CD4-positive, CD25-positive, alpha-beta regulatory T cell (primary cell): ENCODE measurements at places on chromosomes 2 and 18. TPM values are rescaled to one million over a fixed set of nuclear protein-coding genes. Genes with fewer than 3 reads are reported as not detected.

Gene SP140
- polyA plus RNA-seq: 22.4 TPM

DNA sequence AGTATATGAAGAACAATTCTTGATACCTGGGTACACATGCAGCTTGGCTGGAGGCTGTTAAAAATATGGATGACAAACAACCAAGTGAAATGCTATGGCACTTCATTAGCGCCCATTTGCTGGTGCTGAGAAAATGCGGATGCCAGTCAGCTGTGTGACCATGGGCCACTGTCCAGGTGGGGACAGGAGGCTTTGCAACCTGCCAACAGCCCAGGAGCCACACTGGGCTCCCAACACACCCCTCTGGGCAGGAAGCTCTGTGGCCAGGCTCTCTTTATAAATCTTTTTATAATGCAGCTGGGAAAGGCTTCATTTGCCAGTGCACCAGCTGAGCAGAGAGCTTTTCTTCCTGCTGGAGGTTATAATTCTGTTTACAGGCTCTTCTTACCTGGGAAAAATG, 19.9 kb downstream of the RNF144A start:
- no peak overlapping the region for H3K4me3 ChIP-seq
- H3K27ac ChIP-seq: no peak overlapping the region
- no peaks in the 10 kb centered on the region for H3K27me3 ChIP-seq
- peaks cover 10% of the 10 kb centered on the region for H3K4me1 ChIP-seq

DNA sequence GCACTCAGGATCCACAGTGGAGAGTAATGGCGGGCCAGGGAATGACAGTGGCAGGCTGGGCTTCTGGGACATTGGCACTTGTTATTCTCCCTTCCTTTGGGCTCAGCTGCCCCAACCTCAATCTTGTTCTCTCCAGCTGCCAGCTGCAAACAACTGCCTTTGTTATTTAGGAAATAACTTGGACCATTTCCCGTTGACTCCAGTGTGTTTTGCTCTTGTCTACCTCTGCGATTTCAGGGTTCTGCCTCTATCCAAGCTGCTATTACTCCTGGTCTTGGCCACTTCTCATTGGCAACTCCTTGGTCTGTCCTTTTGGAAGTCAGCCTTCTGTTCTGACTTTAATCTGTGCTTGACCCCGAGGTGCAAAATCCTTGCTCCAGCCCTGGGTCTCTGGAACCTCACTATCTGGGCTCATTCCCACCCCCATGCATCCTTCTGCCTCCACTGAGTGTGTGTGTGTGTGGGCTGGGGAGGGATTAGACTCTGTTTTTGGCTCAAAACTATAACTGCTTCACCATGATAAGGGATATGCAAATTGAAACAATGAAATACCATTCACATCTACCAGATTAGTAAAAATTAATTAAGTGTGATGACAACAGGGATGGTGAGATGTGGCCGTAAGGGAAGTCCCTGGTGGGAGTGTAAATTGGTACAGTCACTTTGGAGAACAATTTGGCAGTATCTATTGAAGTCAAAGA, 134.1 kb upstream of the CXCR4 start:
- no peak overlapping the region for H3K27ac ChIP-seq
- no peaks in the 10 kb centered on the region for H3K36me3 ChIP-seq
- no peaks in the 10 kb centered on the region for H3K4me1 ChIP-seq
- H3K4me3 ChIP-seq: no peak overlapping the region
- no peak for DNase-seq
- no peaks in the 10 kb centered on the region for H3K27me3 ChIP-seq

- no peaks in the 10 kb centered on the region for H3K36me3 ChIP-seq
- H3K4me3 ChIP-seq: no peak overlapping the region
- H3K4me1 ChIP-seq: no peaks in the 10 kb centered on the region
- H3K27ac ChIP-seq: no peak overlapping the region
- DNase-seq: no peak
Observed at GRCh38 chr2:53509831-53510388, 257.7 kb upstream of the CHAC2 start.

Gene BOLL
- polyA plus RNA-seq: 0.06 TPM

- no peak overlapping the region for H3K4me3 ChIP-seq
- H3K4me1 ChIP-seq: no peaks in the 10 kb centered on the region
- H3K36me3 ChIP-seq: no peaks in the 10 kb centered on the region
- no peak for DNase-seq
- H3K27ac ChIP-seq: no peak overlapping the region
Observed at GRCh38 chr2:44459739-44460138, 98.0 kb downstream of the CAMKMT start.

- H3K4me1 ChIP-seq: no peaks in the 10 kb centered on the region
- no peaks in the 10 kb centered on the region for H3K27me3 ChIP-seq
- no peak overlapping the region for H3K4me3 ChIP-seq
Observed at GRCh38 chr2:19507137-19507536, 148.7 kb upstream of the OSR1 start.

DNA sequence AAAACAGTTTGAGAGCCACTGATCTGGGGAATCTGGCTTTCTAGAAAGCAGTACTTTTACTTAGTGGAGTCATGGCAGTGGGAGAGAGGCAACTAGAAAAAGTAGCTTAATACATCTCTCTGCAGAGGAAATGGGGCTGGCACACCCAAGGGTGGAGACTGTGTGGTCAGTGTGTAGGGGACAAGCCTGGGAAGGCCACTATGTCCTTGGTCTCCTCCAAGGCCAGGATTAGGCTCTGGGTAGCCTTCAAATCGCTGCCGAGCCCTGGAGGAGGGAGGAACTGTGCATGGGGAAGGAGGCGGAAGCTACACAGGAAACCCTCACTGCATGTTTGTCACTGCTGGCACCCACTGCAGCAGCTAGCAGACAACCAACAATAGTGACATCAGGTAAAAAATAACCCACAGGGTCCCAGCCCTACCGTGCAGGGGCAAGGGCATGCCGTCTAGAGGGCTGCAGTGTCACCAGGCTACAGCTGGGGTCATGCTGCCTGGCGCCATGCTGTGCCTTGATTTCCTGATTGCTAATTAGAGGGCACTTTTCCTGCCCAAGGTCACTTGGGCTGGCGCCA, 34.8 kb downstream of the LBH start:
- H3K27me3 ChIP-seq: no peaks in the 10 kb centered on the region
- peaks cover 46% of the 10 kb centered on the region for H3K4me1 ChIP-seq
- peak overlapping the region; percentile 58 for H3K4me3 ChIP-seq
- peak; percentile 86 for DNase-seq

- H3K27me3 ChIP-seq: peaks cover 2% of the 10 kb centered on the region
- no peak for DNase-seq
- H3K36me3 ChIP-seq: no peaks in the 10 kb centered on the region
Observed at GRCh38 chr2:24473626-24474025, 17.4 kb upstream of the NCOA1 start.

Gene SLC8A1
- polyA plus RNA-seq: not detected

DNA sequence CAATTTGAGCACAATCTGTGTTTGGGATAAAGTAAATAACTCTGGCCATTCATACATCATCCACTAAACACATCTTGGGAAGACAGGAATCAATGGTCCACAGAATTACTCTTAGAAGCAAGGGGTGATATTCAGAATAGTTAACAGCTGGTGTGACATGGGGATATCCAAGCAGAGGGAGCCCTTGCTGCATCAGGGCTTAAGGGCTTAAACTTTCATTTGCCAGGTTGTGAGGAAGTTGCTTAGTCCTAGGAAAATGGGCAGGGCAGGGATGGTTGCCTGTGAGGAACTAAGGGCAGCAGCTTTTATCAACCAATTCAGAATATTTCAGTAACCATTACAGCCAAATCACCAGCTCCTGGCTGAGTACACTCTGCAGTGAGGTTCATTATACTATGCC, 2.0 kb upstream of the ITGA6 start:
- DNase-seq: no peak
- peaks cover 1% of the 10 kb centered on the region for H3K27me3 ChIP-seq
- H3K4me3 ChIP-seq: no peak overlapping the region

DNA sequence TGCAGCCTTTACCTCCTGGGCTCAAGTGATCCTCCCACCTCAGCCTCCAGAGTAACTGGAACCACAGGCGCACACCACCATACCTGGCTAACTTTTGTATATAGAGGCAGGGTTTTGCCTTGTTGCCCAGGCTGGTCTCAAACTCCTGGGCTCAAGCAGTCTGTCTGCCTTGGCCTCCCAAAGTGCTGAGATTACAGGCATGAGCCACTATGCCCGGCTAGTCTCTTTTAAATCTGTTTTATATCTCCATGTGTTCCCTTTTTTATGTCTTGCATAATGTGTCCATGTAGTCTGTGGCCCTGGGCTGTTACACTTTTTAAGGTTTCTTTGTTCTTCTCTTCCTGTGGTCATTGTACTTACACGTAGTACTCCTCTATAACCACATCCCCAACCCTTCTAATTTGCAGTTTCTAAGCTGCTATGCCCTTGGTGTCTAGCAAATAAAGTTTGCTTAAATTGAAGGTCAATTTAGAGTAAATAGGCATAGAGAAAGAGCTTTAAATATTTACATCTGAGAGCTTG, 168.2 kb downstream of the MCFD2 start:
- peak; percentile 26 for DNase-seq
- no peaks in the 10 kb centered on the region for H3K36me3 ChIP-seq
- H3K4me3 ChIP-seq: no peak overlapping the region
- H3K27ac ChIP-seq: no peak overlapping the region

DNA sequence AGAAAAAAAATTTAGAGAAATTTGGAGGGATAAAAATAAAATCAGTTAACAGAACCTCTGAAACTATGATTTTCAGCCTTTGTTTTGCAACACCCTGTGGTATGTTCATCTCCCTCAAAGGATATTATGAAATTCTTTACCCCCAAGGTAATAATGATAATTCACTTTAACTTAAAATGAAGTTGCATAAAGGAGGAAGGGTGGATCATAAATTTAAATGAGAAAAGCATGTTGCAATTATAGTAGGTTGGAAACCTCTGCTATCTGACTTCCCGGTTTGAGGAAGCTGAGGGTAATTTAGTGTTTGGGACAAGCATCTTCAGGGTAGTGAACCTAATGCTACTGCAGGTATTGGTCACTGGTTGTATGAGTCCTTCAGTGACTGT, 102.9 kb downstream of the BABAM2 start:
- H3K27me3 ChIP-seq: no peaks in the 10 kb centered on the region
- no peak for DNase-seq
- H3K27ac ChIP-seq: no peak overlapping the region
- H3K36me3 ChIP-seq: peaks cover 7% of the 10 kb centered on the region
- peaks cover 19% of the 10 kb centered on the region for H3K4me1 ChIP-seq

DNA sequence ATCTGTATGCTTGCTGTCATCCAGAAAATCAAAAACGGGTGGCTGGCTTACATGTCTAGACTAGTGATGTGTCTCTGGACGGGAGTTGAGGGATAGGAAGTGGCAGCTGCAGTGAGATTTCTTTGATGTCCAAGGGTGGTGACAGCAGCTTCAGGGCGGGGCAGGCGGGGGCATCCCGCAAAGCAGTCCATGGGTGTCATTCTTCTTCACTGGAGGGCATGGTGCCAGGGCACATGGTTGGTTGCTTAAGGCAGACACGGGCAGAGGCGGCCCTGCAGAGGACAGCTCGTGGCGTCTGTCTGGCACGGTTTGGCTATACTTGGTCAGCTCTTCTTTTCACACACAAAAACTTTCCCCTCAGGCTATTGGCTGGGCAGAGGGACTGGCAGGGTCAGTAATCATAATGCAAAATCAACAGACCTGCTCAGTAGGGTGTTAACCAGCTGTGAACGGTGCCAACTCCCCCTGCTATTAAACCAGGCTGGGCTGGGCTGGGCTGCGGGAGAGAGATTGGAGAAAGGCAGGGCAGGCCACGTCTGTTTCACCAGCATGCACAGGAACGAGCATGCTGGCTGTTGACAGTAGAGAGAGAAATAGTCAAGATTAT, 63.7 kb downstream of the COL4A3 start:
- H3K4me3 ChIP-seq: no peak overlapping the region
- H3K36me3 ChIP-seq: no peaks in the 10 kb centered on the region
- H3K27me3 ChIP-seq: no peaks in the 10 kb centered on the region
- DNase-seq: no peak
- H3K27ac ChIP-seq: no peak overlapping the region

Gene LRRTM4
- polyA plus RNA-seq: not detected

- no peaks in the 10 kb centered on the region for H3K36me3 ChIP-seq
- H3K4me3 ChIP-seq: no peak overlapping the region
- no peaks in the 10 kb centered on the region for H3K4me1 ChIP-seq
- DNase-seq: no peak
- H3K27me3 ChIP-seq: peaks cover 1% of the 10 kb centered on the region
- H3K27ac ChIP-seq: no peak overlapping the region
Observed at GRCh38 chr2:174970092-174970491, 35.1 kb downstream of the CHN1 start.

Gene GREB1L
- polyA plus RNA-seq: not detected

DNA sequence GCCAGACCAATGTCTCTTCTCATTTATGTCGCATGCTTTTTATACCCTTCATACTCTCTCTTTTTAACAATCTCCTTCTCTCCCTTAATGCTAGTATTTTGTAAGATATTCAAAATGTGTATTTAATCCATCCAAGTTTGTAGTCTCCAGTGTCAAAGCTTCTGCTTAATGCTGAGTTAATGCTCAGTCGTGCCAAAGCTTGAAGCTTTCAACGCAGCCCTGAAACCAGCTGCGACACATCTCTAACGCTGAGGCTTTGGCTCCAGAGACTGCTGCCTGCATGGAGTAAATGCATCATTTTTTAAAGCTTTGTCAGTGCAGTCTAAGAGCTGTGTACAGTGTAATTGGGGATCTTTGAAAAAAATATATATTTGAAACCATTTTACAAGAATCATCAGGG, 2108.8 kb upstream of the PIK3C3 start:
- H3K36me3 ChIP-seq: no peaks in the 10 kb centered on the region
- H3K4me1 ChIP-seq: no peaks in the 10 kb centered on the region
- no peak overlapping the region for H3K4me3 ChIP-seq
- DNase-seq: no peak

GRCh38 chr18:23337599-23338444, 115.3 kb upstream of the RIOK3 start:
- no peaks in the 10 kb centered on the region for H3K36me3 ChIP-seq
- DNase-seq: no peak
- H3K27ac ChIP-seq: no peak overlapping the region
- H3K4me3 ChIP-seq: no peak overlapping the region
- H3K4me1 ChIP-seq: no peaks in the 10 kb centered on the region
- H3K27me3 ChIP-seq: no peaks in the 10 kb centered on the region

Gene ELOA2
- not detected for polyA plus RNA-seq

GRCh38 chr2:28663359-28663758, 88.3 kb upstream of the PPP1CB start:
- H3K27me3 ChIP-seq: no peaks in the 10 kb centered on the region
- no peak overlapping the region for H3K4me3 ChIP-seq
- no peak overlapping the region for H3K27ac ChIP-seq

Gene ASPRV1
- polyA plus RNA-seq: 1.0 TPM

DNA sequence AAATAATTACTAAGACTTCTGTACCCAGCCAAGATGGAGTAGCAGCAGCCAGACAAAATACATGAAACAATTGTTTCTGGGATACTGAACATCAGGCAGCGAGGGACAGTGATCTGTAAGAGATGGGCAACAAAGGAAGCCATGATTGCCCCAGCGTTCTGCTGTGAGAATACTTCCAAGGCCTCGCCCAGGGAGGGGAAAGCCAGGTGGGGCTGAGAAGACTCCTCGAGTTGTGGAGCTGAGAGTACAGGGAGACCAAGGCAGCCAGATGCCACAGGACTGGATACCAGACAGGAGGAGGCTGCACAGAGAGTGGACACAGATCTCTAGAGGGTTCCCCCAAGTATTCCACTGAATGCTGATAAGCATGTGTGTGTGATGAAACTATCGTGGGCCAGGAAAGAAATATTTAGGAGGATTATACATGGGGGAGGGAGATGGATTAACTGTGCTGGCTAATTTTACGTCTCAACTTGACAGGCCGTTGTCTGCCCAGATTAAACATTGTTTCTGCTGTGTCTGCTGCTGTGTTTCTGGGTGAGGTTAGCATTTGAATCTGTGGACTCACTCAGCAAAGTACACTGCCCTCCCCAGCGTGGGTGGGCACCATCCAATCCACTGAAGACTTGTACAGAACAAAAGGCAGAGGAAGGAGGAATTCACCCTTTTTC, 10.2 kb upstream of the LIMS2 start:
- no peaks in the 10 kb centered on the region for H3K4me1 ChIP-seq
- no peaks in the 10 kb centered on the region for H3K36me3 ChIP-seq
- DNase-seq: no peak
- no peak overlapping the region for H3K4me3 ChIP-seq

Gene PTPRM
- 4.6 TPM for polyA plus RNA-seq

Gene RNF152
- polyA plus RNA-seq: not detected
